ENCODE measurements at places on chromosomes 2 and 18.

DNA sequence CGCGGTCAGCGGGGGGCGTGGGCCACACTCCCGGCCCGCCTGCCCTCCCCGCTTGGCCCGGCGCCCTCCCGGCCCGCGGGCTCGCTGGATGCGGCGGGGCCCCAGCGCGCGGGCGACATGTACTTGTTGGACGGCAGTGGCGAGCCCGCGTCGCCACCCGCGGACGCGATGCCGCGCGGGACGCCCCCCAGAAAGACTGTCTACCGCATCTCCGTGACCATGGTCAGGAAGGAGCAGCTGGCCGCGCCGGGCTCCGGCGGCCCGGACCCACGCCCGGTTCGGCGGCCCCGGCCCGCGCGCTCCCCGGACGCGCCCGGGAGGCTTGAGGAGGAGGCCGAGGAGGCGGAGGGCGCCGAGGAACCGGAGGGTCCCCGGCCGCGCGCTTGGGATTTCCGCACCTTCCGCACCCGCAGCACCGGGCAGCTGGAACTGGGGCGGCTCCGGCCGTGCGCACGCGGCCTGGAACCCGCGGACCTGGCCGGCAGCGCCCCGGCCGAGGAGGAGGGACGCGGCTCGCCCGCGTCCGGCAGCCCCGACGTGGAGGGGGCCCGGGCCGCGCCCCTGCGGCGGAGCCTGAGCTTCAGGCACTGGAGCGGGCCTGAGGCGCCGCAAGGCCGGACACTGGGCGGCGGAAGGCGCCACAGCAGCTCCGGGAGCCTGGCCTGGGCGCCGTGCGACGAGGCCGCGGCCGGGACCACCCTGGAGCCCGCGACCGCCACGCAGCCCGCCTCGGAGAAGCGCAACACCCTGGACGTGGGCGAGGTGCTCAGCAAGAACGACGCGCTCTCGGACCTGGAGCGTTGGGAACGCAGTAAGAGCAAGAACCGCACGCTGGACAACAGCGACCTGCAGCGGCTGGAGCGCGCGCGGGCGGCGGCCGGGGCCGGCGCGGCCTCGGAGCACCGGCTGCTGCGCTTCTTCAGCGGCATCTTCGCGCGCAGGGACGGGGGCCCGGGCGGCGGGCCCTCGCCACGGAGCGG lies 176.4 kb downstream of the AGAP1 start:
- no peak for DNase-seq

DNA sequence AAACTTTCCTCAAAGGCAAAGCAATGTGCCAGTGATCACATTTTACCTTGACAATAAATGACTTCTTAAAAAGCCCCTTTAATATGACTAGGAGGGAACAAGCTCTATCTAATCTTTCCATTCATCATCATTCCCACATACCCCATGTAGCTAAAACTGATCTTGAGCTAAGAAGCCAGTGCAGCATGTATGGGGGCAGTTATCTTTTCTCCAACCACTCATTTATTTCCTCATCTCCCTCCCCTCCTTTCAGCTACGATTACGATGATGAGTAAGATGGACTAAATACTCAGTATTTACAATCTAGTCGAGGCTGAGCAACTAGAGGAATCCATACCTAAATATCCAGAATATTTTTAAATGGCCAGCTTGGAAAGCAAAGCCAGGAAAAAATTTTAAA lies 35.5 kb downstream of the PNO1 start:
- no peak for DNase-seq

- DNase-seq = no peak
Observed at GRCh38 chr2:11814979-11815510, 68.6 kb downstream of the LPIN1 start.

GRCh38 chr2:216294305-216294704 lies 78.0 kb downstream of the MARCHF4 start:
- no peak for DNase-seq

- DNase-seq = no peak
Observed at GRCh38 chr18:27411013-27411412, 225.9 kb upstream of the CHST9 start.

GRCh38 chr18:77990131-77990530 lies 740.5 kb downstream of the GALR1 start:
- DNase-seq = no peak

GRCh38 chr2:198054299-198054698 lies 249.9 kb downstream of the PLCL1 start:
- peak; percentile 49 for DNase-seq

DNA sequence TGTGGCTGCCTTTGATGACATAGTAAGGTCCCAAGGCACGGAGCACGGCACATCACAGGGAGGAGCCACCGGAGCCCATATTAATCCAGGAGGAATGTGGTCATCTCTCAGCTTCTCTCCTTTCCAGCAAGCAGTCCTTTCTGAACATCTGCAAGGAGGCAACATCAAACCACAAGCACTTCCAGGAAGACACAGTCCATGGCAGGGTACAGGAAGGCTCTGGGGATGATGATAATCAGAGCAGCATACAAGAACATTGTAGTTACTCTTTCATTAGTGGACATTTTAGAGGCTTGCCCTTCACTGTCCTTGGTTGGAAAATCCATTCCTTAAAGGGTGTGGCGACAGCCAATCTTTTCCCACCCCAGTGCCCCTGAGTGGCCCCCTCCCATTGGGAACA lies 31.1 kb downstream of the YPEL5 start:
- no peak for DNase-seq

DNA sequence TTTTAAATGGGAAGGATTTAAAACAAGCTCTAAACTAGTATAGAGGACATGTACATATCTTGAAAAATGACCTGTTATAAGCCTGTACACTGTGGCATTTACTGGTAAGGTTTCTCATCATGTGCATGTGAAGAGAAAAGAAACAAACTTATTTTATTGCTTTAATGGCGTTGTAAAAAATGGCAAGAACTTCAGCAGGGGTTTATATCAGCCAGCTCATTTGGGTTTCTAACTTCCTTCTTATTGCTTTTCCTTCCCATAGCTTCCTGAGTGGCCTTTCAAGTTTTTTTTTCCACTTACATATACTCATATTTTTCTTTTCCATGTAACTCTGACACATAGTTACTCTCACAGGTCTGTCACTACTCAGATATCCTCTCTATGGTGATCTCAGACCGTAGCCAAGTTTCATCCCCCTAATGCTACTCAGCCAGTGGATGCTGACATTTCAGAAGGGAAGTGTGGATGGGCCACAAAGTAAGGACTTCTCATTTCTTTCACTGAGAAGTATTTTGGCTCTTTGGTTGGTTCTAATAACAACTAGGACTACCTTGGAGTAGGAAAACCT lies 198.2 kb downstream of the PARD3B start:
- DNase-seq = no peak

DNA sequence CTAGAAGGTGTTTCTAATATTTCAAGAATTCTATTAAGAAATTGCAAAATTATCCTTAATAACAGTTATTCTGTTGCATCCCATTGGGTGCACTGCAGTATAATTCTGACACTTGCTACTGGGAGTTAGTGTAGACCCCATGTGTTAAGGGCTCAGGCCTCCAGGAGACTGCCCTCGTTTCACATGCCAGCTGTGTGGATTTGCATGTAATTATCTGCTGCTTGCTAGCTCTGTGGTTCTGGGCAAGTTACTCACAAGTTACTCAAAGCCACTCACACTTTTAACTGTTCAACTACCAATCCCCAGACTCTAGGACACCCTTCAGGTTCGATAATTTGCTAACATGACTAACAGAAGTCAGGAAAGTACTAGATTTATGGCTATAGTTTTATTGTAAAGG lies 38.6 kb downstream of the ST6GAL2 start:
- no peak for DNase-seq

GRCh38 chr2:127535918-127536317 lies 435 bp downstream of the MYO7B start:
- DNase-seq = no peak

DNA sequence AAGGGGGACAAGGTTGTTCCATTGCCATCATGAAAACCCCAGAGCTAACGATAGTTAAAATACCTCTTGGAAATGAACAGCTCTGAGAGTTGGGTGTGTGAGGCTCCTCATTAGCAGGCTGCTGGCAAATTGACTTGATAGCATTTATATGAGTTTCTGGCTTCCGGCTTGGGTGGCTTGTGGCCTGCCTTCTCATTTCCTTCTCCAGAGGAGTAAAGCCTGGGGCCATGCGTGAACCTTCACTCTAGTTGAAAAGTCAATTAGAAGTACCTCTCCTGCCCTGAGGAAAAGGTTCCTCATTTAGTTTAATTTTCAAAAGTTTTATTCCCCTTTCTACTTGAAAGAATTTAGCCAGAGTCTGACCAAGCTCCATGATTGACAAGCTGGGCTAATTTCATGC lies 67.1 kb downstream of the MGAT5 start:
- DNase-seq = peak; percentile 49

DNA sequence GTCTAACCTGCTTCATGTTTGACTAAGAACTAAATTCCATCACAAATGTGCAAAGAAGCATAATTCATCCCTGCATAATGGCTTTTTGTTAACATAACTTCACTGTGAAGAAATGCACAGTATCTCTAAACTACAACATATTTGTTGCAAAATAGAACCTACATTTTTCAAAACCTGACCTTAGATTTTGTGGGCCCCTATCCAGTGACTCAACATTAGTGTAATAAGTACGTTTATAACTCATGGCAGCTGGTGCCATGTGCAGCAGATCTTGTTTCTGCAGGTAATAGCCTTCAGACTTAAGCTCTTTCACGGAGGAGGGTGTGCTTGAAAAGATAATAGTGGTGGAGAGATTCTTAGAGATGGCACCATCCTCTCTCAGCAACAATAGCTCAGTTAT lies 28.6 kb upstream of the VWC2L start:
- no peak for DNase-seq

GRCh38 chr18:3263132-3263700 lies 1.3 kb downstream of the MYL12B start:
- no peak for DNase-seq

- DNase-seq = no peak
Observed at GRCh38 chr2:223467196-223467595, 135.0 kb downstream of the SCG2 start.

DNA sequence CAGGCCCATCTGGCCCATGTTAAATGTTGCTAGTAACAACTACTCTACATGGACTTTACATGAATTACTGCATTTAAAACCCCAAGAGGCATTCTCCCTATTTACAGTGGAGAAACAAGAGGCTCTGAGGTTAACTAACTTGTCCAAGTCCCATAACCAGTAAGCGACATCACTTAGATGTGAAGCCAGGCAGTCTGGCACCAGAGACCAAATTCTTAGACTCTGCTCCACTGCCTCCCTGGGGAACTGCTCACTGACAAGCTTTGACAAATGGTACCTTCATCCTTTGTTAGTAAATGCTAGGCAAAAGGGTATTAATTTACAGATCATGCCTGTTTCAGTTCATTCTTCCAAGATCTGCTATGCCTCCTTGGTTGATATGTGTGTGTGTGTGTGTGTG lies 124.8 kb downstream of the AFF3 start:
- no peak for DNase-seq

DNA sequence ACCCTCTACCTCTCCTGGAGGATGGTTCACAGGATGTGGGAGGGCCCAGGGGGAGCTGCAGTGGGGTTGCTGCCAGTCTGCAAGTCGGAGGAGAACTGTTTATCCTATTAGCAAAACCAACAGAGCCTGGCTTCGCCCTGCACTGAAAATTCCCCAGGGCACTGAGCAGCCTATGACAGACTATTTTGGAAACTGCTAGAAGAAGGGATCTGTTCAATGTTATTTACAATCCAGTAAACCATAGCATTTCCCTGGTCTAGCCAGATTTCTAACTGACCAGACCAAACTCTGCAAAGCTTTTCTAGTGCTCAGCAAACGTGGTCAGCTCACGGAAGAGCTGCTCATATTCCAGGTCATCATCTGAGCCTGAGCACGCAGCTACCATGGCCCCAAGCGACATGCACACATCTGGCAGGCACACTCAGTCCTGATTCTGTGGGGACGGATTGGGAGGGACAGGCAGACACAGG lies 64.8 kb upstream of the PID1 start:
- DNase-seq = no peak

GRCh38 chr2:70202236-70202806 lies 11.5 kb upstream of the C2orf42 start:
- DNase-seq = no peak

DNA sequence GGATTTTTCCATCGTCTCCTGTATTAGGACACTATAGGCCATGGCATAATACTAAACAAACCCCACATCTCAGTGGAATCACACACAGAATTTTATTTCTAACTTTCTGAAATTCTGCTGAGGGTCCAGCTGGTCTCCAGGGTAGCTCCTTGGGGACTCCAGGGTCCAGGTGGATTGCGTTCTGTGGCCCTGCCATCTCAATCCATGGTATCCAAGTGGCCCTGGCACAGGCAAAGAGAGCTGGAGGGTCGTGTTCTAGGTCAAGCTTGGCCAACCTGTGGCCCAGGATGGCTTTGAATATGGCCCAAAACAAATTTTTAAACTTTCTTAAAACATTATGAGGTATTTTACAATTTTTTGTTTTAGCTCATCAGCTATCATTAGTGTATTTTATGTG lies 134.6 kb downstream of the CTIF start:
- no peak for DNase-seq

GRCh38 chr18:31828613-31829012 lies 67.9 kb upstream of the SLC25A52 start:
- DNase-seq = no peak

- no peak for DNase-seq
Observed at GRCh38 chr2:62663411-62663810, 42.1 kb upstream of the EHBP1 start.

DNA sequence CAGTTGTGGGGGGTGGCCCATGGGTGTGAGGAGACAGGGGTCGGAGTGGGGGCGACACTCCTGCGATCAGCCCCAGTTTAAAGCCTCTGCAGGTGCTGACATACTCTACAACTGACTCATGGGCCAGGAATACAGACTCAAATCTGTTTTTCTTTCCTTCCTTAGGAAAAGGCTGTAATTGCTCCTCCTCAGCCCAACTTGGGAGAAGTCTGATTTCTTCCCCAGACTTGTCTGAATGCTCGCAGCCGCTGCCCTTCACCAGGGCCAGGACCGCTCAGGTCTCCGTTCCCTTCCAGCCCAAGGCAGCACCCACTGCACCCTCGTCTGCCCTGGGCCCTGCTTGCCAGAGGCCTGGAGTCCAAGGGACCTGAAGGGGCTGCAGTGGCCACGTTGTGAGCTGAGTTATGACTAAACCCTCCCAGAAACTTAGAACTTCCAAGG lies 41.3 kb downstream of the RHOB start:
- no peak for DNase-seq

DNA sequence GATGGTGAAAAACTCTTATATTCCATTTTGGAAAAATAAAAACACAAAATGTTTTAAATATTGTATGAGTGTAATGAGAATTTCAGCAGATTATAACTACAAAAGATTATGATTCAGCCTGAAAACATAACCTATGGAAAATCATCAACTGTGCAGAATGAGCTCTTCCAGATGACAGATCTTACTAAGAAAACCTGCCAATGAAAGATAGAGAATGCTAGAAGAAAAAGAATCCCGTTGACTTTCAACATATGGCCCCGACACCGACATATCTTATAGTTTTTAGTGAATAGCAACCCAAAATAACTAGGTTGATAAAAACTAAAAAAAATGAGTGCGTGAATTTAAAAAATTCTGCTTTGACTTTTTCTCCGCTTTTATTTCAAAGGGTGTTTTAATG lies 178.0 kb downstream of the BABAM2 start:
- no peak for DNase-seq

- DNase-seq = no peak
Observed at GRCh38 chr2:4381049-4381448, 677.7 kb downstream of the DCDC2C start.

Data from CD4-positive, alpha-beta T cell treated with Interleukin-17A for 1 hour (primary cell).